ENCODE measurements at places on chromosomes 4 and X. TPM values are rescaled to one million over a fixed set of nuclear protein-coding genes. Genes with fewer than 3 reads are reported as not detected.

DNA sequence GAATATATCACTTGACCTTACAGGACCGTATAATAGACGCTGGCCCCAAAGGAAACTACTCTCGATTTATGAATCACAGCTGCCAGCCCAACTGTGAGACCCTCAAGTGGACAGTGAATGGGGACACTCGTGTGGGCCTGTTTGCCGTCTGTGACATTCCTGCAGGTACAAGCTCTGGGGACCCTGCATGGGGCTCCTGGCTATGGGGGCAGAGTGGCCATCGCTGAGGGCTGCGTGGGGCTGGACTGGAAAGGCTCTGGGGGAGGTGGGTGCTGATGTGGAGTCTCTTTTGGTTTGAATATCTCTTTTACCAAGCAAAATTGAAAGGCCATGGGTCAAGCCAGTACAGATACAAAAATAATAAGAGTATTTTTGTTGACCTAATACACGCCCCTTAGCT, 33.9 kb downstream of the NELFA start:
- H3K27me3 ChIP-seq = no peaks in the 10 kb centered on the region
- H3K4me3 ChIP-seq = no peak overlapping the region
- no peaks in the 10 kb centered on the region for H3K4me1 ChIP-seq

- no peak for DNase-seq
- H3K27ac ChIP-seq = no peak overlapping the region
Observed at GRCh38 chrX:123361371-123361770, 177.3 kb downstream of the GRIA3 start.

DNA sequence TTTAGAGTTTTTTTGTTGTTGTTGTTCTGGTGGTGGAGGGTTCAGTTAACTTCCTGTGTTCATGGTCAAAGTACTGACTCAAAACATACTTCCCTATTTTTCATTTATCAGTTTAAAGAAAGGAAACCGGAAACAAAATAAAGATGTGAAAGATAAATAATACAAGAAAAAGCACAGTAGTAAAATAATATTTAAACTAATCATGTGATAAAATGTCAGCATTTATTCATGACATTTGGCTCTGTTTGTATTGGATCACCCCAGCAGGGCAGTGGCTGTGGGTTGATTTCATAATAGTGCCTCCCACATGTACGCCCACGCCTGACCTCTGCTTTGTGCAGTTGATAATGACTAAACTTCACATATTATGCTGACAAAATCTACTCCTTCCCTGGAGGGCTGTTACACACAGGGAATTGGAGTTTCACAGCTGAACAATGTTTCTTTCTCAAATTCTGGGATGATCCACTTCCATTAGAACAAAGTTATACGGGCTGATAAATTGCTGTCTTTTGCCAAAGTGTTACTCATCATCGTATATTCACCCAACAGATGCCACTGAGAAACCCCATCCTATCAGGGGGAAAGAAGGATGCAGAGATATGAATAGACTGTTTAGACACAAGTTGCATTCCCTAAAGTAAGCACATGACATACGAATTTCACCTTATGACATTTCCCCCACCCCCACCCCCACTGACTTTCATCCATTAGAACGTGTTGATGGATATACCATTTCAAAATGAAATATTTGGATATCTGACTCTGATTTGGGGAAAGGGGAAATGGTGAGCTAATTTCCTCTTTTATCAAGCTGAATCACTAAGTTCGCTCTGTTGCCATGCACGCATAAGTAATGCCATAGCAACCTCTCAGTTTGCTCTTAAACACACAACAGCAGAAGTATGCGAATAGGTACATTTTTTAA, 48.3 kb downstream of the AMELX start:
- H3K36me3 ChIP-seq = no peaks in the 10 kb centered on the region
- DNase-seq = no peak
- H3K4me3 ChIP-seq = no peak overlapping the region

DNA sequence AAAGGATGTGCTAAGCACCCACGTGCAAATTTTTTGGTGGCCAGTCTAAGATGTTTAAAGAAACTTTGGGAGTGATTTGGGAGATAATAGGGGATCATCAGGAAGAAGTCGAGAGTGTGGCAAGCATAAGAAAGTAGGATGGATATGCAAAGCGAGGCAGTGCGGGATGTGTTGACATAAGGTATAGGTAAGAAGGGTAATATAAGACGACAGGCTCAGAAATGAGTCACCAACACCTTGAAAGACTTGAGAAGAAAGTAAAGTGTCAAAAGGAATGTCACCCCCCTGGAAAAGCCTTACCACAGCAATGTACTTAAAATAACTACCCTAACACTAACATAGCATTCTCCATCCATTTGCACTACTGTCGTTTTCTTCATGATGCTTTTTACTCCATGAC, 69.8 kb upstream of the BMP2K start:
- no peak overlapping the region for H3K27ac ChIP-seq
- H3K4me3 ChIP-seq = no peak overlapping the region
- no peaks in the 10 kb centered on the region for H3K4me1 ChIP-seq
- H3K36me3 ChIP-seq = no peaks in the 10 kb centered on the region

- H3K4me1 ChIP-seq = no peaks in the 10 kb centered on the region
- no peaks in the 10 kb centered on the region for H3K27me3 ChIP-seq
- no peak overlapping the region for H3K4me3 ChIP-seq
- no peak overlapping the region for H3K27ac ChIP-seq
Observed at GRCh38 chrX:130793975-130794374, 109.0 kb downstream of the ENOX2 start.

GRCh38 chrX:133297284-133297683, 79.1 kb upstream of the TFDP3 start:
- no peak overlapping the region for H3K4me3 ChIP-seq
- no peak overlapping the region for H3K27ac ChIP-seq
- DNase-seq = no peak
- no peaks in the 10 kb centered on the region for H3K36me3 ChIP-seq
- no peaks in the 10 kb centered on the region for H3K27me3 ChIP-seq

DNA sequence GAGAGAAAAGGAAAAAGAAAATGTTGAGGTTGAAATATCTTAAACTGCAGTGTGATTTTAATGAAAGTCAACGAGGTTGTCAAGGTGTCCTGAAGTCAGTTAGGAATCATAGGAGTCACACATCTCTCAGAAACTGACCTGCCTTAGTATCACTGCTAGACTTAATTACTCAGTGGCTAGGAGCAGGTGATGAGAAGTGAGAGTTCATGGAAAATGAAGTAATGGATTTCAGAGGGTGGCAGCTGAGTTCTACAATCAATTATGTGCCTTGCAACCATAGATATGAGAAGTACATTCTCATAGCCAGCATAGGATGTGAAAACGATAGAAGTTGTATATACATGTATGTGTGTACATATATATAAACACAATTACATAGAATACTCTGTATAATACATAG, 1269.7 kb downstream of the FSTL5 start:
- no peak for DNase-seq
- H3K27ac ChIP-seq = no peak overlapping the region
- no peaks in the 10 kb centered on the region for H3K4me1 ChIP-seq
- no peaks in the 10 kb centered on the region for H3K27me3 ChIP-seq
- H3K36me3 ChIP-seq = no peaks in the 10 kb centered on the region

MAGEA10 gene
- not detected for total RNA-seq

CXCL5 gene
- total RNA-seq = not detected

MAGEA9B gene
- not detected for total RNA-seq

SULT1E1 gene
- not detected for total RNA-seq

HTN1 gene
- not detected for total RNA-seq
